Left ventricle myocardium inferior (tissue), 1 donor: ENCODE measurements at places on chromosomes 2 and 18. TPM values are rescaled to one million over a fixed set of nuclear protein-coding genes. Genes with fewer than 3 reads are reported as not detected.

The CDH20 gene
- not detected for total RNA-seq

The STEAP3 gene
- 7.1 TPM for total RNA-seq

The GAREM1 gene
- total RNA-seq = 8.6 TPM

The CABLES1 gene
- total RNA-seq = 2.7 TPM

The OTOS gene
- total RNA-seq = not detected

The SRD5A2 gene
- not detected for total RNA-seq

The PSMA8 gene
- total RNA-seq = not detected

The C2orf81 gene
- 0.82 TPM for total RNA-seq

The DNAH6 gene
- 0.14 TPM for total RNA-seq

The DHRS9 gene
- 7.3 TPM for total RNA-seq

The TRIM43 gene
- total RNA-seq = not detected

The IL1RL1 gene
- total RNA-seq = 1.1 TPM

The CAPN13 gene
- not detected for total RNA-seq

The CBLN2 gene
- total RNA-seq = not detected
